ENCODE measurements at places on chromosomes 12 and 14.

- no peak for DNase-seq
Observed at GRCh38 chr14:60094306-60094897, 2.7 kb downstream of the PCNX4 start.

GRCh38 chr14:98456231-98456630 is 815.8 kb downstream of the BCL11B start:
- DNase-seq: no peak

DNA sequence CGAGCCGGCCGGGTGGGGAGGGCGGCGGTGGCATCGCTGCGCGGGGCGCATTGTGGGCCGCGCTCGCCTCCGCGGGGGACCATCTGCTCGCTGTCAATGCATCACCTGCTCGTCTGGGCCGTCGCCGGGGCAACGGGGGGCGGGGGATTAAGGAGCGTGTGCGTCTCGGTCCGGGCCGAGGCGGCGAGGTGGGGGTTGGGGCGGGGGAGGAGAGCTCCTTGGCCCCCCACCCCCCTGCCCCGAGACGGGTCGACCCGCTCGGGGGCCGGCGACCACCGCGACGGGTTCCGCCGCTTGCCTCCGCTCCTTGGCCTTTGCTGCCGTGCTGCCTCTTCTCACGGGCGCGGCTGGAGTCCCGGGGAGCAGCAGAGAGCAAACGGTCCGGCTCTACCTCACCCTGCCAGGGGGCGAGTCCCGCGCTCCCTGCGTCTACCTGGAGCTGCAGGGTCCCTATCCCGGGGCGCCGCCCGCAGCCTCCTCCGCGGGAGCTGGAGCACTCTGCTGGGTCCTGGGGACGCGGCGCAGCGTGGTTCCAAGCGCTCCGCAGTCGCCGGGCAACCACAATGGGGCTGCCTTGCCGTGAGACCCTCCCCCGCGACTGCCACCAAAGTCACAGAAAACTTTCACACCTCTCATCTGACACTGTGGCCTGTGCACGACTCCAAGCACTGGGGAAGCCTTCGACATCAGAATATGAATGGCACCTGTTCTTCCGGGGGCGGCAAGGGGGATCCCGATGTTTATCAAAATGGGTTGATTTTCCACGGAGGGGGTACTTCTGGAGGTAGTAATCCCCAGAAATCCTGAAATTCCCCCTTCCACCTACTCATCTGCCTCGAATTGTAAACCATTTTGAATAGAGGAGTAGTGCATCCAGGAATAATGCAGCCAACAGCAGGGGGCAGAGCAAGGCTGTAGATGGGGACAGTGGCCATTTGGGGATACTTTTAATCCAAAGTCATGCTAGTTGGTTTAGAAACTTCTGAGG is at the start of gene C12orf42:
Gene C12orf42 (minus strand): TSS at position 500 of the 988 bp plus-strand sequence. CDS start 17,542 bp downstream, outside the sequence.
- peak; percentile 64 for DNase-seq

DNA sequence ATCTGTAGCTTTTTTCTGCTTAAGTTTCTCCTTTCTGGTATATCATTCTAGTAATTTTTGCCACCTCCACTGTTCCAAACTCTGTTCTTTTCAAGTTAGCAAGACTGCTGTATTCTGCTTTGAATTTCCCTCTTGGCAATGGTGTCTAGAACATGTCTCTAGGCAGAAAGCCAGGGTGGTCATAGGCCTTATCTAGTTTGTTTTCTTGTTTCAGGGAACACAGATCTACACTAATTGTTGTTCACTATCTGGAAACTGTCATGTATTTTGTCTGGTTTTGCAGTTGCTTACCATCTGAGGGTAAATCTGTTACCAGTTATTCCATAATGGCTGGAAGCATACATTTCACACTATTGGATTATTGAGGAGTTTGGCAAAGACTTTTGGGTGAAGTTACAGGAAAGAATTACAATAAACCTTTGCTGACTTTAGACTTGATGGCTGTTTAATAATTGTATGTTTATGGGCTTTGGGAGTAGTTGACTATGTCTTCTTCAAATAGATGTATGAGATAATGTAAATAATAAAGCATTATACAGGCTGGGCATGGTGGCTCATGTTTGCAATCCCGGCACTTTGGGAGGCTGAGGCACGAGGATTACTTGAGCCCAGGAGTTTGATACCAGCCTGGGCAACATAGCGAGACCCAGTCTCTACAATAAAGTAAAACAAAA is 41.4 kb downstream of the FUT8 start:
- DNase-seq: no peak

DNA sequence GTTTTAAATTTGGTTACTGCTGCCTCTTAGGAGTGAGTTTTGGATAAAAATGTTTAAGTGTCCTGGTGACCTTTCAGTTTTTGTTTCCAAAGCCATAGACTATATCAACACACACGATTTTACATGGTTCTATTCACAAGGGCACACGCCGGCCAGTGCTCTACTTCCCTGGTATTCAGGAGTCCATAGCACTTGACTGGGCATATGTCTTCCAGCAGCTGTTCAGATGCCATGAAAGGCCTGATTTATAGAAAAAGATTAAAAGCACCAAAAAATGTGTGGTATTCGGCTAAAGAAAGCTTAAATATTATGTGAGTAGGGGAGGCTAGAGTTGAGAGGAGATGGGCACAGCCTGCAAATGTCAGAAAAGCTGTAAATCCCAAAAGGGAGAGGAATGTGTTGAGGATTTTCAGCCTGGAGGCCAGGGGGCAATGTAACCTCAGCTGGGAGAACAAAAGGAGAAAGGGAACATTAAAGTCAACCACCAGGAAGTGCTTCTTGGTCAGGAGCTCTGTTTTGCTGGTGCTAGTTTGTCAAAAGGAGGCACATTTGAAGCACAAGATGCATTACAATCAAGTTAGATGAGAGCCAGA is 478.4 kb downstream of the RAD51B start:
- no peak for DNase-seq

DNA sequence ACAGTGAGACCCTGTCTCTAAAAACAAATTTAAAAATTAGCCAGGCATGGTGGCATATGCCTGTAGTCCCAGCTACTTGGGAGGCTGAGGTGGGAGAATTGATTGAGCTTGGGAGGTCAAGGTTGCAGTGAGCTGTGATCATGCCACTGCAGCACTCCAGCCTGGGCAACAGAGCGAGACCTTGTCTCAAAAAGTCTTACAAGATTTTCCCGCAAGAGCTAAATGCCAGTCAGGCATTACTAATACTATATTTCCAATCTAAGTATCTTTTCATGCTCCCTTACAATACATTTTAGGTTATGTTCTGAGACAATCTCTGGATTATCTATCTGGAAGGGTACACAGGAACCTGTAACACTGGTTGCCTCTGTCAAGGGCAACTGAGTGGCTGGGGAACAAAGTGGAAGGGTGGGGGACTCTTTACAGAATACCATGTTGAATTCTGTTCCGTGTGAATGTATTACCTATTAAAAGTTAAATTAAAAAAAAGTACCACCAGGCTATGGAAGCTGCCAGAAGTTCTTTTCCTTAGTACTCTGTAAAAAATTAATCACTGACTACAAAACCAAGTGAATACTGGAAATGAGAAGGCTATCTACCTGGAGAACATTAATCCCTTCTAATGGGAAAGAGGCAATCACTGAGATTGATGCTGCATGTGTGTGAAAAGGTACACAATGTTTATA is 56.7 kb downstream of the BTBD7 start:
- no peak for DNase-seq

DNA sequence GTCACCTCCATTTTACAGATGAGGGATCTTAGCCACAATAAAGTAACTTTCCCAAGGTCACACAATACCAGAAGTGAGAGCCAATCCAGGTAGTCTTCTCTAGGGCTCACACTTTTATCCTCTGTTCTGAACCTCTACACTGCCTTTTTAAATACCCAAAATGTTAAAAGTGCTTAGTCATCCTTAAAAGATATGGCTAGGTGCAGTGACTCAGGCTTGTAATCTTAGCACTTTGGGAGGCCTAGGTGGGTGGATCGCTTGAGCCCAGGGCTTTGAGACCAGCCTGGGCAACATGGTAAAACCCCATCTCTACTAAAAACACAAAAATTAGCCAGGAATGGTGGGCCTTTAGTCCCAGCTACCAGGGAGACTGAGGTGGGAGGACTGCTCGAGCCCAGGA is 104.1 kb upstream of the PPP4R3A start:
- DNase-seq: no peak

- DNase-seq: no peak
Observed at GRCh38 chr12:54054742-54055194, 1.1 kb downstream of the HOXC4 start.

DNA sequence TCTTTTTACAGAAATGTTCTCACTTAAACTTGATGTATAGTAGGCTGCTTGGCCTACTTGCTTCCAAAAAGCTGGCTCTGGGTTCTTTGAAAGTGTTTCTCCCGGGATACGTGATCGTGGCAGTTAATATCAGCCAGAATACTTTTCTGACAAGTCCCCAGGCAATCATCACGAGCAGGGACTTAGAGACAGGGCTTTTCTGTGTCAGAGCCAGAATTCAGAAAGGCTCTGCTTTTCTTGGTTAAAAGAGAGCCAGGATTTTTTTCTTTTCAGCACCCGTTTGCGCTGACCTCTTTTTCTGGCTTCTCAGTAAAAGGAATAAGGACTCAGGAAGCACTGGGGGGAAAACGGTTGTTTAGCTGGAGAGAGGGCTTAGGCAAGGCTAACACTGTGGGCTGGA is 57.8 kb upstream of the ARHGAP5 start:
- DNase-seq: no peak

DNA sequence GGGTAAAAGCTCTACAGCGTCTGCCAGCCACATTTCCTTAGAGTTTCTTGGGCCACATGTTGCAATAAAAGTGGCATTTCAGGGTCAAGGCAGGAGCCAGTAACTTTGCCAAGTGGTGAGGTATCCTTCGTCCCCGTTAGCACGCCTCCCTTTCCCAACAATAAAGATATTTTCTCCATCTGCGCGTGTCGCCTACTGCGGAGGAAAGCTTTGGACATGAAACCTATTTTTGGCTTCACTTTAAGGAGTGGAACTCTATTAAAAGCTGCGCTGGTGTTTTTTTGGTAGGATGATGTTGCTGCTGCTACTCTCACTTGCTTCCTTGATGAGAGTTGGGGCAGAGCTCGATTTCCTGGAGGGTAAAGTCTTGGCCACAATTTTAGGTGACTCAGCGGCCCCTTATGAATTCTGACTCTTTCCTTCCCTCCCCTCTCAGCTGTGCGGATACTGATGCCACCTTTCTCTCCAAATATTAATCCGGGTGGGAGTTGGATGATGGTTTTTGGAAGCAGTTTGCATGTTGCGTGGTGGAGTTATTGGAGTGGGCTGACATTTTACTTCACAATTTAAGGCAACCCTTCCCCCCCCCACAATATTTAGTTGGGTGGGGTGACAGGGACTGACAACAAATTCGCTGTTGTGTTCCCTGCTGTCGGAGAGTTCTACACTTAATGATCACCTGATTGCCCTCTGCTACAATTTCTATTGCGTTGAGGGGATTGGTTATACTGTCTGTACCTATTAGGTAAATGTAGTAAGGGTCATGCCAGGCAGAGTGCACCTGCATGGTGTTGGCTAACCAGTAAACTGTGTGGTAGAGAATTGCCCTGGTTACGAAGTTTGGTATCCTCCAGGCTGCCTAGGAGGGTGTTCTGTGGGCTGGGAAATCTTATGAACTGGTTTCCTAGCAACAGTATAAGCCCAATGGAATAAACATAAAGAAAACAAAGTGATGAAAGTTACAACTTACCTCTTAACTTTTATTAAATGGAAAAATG is 1.1 kb downstream of the CCDC91 start:
- DNase-seq: peak; percentile 31

DNA sequence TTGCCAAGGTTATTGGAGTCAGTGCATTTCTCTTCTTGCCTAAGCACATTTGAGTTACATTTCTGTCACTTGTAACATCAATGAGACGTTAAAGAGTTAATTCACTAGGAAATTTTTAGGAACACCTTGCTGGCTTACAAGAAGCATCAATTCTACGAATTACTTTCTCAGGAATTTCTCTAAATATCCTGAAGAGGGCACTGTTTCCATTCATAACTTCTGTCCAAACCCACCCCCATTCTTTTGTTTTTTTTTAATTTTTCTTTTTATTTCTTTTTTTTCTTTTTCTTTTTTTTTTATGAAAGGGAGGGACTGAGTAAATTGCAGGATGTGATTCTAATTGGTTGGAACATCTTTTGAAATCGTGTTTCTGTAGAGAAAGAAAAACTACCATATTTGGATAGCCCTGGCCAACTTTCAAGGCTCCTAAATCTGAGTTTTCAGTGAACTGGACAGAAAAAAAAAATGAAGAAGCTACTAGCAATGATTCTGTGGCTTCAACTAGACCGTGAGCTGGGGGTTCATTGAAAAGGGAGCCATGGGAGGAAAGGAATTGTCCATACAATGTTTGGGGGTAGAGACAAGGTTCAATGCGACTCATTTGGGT is 285.3 kb downstream of the DAD1 start:
- no peak for DNase-seq

GRCh38 chr12:90921536-90921935 is 33.4 kb downstream of the CCER1 start:
- no peak for DNase-seq

- DNase-seq: no peak
Observed at GRCh38 chr14:92093320-92093719, 13.1 kb downstream of the ATXN3 start.

DNA sequence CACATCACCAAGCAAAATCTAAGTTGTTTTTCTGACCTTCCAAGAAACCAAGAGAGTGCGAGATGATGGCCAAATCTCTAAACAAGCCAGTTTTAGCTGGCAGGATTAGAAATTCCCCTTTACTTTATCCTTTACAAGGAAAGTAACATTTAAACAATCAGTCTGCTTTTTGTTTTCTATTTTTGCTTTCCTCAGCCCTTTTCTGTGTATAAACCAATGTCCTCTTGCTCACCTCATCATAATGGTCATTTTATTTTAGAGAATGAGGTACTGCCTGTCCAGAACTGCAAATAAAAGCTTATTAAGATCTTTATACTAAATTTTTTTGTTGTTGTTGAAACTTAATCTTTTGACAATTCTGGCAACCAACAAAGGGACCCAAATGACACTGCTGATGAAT is 442.4 kb upstream of the GARIN6 start:
- no peak for DNase-seq

- DNase-seq: no peak
Observed at GRCh38 chr14:66511849-66512248, 3.9 kb downstream of the GPHN start.

GRCh38 chr12:64387197-64387816 is 3.3 kb downstream of the C12orf56 start:
- DNase-seq: no peak

DNA sequence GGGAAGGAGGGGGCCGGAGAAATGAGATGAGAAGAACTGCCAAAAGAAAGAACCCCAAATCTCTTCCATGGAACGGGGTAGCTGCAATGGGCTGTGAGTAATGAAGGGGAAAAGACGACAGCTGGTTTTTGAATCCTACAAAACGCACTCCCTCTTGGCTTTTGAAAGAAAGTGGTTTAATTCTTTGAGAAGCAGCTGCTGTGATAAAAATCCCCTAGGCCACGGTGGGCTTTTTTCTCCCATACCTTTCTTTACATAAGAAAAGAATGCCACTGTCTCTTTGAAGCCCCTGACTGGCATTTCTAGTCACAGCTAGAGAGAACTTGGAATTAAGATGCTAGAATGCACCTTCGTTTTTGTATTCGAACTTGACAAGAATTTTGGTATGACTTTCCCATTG is 486.1 kb downstream of the GLT1D1 start:
- DNase-seq: no peak

All from activated T-cell treated with anti-CD3 and anti-CD28 coated beads, Interleukin-2, amount 50 U/mL, for 1 hour (primary cell).